ENCODE measurements at places on chromosomes 7 and 10.

GRCh38 chr7:100021297-100021696 lies 5.9 kb downstream of the ZKSCAN1 start:
- no peak for DNase-seq

GRCh38 chr10:17212802-17213221 lies 11.3 kb upstream of the TRDMT1 start:
- no peak for DNase-seq

DNA sequence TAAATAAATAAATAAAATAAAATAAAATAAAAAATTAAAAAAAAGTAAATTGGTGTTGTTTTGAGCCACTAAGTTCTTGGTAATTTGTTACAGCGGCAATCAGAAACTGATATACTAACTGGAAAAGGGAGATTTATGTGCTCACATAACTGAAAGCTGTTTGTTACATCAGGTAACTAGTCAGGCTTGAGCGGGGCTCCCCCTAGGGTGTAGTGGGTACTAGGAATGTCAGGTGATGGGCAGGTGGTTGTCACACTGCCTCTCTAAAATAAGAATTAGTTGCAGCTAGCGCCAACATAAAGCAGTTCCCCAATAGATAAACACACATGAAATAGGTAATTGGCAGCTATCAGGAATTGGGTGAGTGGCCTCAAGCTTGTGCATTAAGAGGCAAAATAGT lies 1336.9 kb downstream of the XPNPEP1 start:
- DNase-seq: no peak

- no peak for DNase-seq
These were observed 7.6 kb upstream of the ARMS2 start for GRCh38 chr10:122446668-122447423.
